ENCODE measurements at places on chromosomes 2 and 18.
A peak's percentile ranks its signal among the peaks of the same experiment; 100 is the strongest.

GRCh38 chr2:3094999-3095958 lies 282.3 kb downstream of the EIPR1 start:
- no peak for DNase-seq

GRCh38 chr2:222554517-222554916 lies 101.4 kb downstream of the FARSB start:
- no peak for DNase-seq

- DNase-seq = no peak
These were observed 92.6 kb downstream of the TTC32 start for GRCh38 chr2:19809206-19809605.

GRCh38 chr2:233221378-233222063 lies 30.0 kb upstream of the ATG16L1 start:
- DNase-seq = peak; percentile 92

DNA sequence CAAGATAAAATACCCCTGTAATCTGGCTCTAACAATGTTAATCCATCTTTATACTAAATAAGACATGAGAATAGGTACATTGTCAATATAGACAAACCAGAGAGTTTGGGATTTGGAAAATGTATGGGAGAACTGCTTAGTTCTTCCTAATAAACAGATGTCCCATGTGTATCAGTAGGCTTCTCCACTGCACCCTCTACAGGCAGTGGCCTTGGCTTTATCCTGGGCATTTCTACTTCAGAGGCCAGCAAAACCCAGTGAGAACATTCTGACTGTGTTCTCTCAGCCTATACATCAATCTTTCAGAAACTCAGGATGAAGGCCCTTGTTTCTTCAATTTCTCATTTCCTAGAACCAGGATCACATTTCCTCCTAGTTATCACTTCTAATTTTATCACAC lies 1167.5 kb upstream of the ACVR2A start:
- no peak for DNase-seq

DNA sequence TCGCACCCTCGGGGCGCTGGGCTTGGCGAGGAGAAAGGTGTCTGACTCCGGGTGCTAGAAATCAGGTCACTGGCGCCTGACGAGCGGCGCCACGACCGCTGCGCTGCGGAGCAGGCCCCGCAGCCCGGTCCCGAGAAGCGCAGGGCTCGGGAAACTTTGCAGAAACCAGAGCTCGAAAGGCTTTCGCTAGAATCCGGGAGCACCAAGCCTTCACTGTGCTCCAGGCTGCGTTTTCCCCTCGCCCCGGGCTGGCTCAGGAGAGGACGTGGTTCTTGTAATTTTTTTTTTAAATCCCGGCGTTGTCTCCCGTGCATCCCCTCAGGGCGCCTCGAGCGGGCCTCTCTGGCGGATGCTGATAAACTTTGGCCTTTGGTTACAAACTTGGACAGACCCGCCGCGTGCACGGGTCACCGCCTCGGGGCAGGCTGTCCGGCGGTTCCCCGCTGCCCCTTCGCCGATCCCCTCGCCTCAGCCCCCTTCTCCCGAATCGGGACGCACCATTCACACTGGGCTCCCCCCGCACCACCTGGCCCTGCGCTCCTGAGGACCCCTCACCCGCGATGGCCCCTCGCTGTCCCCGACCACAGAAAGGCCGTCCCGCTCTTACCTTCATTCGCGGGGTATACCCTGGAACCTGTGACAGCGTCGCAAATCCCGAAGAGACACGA lies 419 bp downstream of the EPHA4 start:
- DNase-seq = peak; percentile 82

- no peak for DNase-seq
These were observed 167.3 kb downstream of the CDH2 start for GRCh38 chr18:28009589-28009988.

GRCh38 chr2:157477919-157478318 lies 34.0 kb upstream of the CYTIP start:
- no peak for DNase-seq

DNA sequence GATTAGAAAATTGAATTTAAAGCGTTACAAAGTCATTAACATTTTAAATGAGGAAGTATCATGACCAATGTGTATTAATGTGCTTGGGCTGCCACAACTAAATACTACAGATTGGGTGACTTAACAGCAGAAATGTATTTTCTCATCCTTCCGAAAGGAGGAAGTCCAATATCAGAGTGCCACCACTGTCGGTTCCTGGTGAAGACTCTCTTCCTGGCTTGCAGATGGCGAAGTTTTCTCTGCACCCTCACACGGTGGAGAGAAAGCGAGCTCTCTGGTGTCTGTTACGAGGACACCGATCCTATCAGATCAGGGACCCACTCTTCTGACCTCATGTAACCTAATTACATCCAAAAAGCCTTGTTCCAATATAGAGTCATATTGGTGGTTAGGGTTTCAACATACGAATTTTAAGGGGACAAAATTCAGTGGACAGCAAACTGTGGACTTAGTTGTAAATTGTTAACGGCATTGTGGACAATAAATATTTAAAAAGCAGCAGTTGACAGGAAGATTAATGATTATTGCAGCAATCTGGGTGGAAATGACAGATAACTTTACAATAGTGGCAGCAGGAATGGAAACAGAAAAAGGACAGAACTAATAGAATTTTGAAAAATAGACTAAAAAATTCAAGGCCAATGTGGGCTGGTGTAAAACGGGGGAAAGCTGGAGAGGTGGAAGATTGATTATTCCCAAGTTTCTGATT lies 35.1 kb upstream of the CYRIA start:
- no peak for DNase-seq

- no peak for DNase-seq
These were observed 354.6 kb downstream of the RAD51AP2 start for GRCh38 chr2:17163638-17164037.

DNA sequence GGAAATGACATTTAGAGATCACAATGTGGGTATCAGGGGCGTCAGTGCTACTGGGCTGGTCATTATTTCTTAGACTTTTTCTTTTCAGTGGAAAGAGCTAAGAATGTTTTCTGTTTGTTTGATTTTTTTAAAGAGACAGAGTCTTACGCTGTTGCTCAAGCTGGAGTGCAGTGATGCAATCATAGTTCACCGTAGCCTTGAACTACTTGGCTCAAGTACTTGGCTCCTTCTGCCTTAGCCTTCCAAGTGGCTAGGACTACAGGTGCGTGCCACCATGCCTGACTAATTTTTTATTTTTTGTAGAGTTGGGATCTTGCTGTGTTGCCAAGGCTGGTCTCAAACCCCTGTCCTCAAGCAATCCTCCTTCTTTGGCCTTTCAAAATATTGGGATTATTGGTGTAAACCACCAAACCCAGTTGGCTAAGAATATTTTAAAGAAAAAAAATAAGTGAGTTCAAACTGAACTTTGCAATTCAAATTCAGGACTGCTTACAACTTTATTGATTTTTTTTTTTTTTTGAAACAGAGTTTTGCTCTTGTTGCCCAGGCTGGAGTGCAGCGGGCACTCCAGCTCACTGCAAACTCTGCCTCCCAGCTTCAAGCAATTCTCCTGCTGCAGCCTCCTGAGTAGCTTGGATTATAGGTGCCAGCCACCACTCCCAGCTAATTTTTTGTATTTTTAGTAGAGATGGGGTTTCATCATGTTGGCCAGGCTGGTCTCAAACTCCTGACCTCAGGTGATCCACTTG lies 154.2 kb downstream of the MIB1 start:
- DNase-seq = no peak
